ENCODE measurements at places on chromosomes 13 and 19.

- no peak for DNase-seq
Measured at GRCh38 chr13:27037571-27037970, 134.0 kb downstream of the USP12 start.

DNA sequence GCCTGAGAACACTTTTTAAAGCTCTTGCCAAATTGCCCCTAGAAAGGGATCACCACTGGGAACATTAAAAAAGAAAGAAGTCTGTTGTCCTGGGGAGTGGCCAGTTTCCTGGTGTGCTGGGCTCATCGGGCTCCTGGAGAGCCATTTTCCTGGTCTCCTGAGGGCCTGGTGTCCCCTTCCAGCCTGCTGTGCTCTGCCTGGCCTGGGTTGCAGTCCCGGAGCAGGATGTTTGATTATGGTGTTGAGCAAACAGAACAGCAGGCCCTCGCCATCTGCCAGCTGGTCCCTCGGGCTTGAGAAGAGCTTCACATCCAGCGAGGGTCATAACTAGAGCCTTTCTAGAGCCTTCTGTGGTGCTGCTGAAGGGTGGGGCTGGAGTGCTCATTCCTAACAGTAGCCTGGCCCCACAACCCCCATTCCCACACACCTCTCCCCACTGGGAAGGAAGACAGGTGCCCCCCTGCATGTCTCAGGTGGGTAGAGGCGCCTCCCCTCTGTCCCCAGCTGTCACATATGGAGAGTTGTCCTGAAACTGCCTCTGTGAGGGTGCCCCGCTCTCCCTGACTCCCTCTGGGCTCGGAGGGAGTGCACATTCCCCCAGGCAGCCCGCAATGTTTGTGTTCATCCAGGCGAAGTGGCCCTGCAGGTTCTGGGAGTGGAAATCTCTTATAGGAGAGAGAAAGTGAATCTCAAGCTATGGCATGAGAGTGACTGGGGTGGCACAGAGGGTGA lies 151.1 kb downstream of the SIPA1L3 start:
- DNase-seq = no peak

DNA sequence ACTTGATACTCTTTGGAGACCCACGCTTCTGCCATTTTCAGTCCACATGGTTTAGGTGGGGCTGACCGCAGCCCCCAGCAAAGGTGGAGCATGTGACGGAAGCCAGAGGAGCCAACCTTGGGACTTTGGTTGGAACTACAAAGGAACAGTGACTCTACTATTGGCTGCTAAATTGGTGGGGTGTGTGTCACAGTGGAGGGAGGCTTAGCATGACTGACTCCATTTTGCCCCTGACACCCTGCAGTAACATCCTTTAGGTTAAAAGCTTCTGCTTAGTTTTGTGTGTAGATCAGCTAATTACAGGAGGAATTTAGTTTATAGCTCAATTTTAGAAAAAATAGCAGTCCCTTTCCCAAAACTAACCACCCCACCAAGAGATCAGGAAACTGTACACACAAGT lies 6.6 kb downstream of the SDHAF1 start:
- DNase-seq = no peak

- no peak for DNase-seq
Measured at GRCh38 chr13:97269603-97270002, 47.5 kb downstream of the MBNL2 start.

GRCh38 chr19:35637165-35637564 lies 4.4 kb upstream of the ETV2 start:
- no peak for DNase-seq

DNA sequence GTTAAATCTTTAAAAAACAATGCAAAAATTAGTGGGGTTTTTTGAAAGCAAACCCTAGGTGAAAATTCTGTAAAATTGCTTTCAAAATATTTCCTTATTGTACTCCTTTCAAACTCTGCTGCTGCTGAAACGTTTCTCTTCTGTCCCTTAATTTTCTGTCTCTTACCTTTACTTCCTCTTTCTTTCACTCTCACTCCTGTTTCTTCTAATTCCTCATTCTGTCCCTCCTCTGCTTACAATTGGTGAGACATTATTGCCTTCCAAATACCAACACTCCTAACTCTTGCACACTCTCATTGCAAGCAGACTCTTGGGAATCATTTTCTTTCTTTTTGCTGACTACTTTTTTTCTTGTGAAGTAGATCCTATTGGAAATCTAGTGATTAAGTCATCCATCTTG lies 685.6 kb upstream of the SLITRK1 start:
- DNase-seq = no peak

DNA sequence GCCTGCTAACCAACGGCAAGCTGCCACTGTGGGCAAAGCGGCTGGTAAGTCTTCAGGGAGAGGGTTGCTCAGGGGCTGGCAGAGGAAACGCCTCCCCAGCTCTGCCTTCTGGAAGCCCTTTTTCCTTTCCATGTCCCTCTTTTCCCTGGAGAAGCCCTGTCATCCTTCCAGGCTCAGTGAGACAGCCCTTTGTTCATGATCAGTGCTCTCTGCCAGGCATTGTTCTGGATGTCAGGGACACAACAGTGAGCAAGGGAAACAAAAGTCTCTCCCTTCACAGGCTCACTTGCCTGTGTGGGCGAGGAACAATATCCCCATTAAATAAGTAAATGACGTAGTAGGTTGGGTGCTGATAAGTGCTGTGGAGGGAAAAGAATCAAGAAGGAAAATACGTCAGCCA lies 13.9 kb upstream of the OVOL3 start:
- DNase-seq = no peak

- no peak for DNase-seq
Measured at GRCh38 chr13:44904967-44905366, 84.3 kb downstream of the NUFIP1 start.

GRCh38 chr19:2678044-2678671 lies 24.3 kb downstream of the GNG7 start:
- DNase-seq = no peak

Data from CD4-positive, alpha-beta T cell (primary cell).